ENCODE measurements at places on chromosomes 13 and 19.

GRCh38 chr13:95221971-95222732, 79.1 kb downstream of the ABCC4 start:
- no peak for DNase-seq

DNA sequence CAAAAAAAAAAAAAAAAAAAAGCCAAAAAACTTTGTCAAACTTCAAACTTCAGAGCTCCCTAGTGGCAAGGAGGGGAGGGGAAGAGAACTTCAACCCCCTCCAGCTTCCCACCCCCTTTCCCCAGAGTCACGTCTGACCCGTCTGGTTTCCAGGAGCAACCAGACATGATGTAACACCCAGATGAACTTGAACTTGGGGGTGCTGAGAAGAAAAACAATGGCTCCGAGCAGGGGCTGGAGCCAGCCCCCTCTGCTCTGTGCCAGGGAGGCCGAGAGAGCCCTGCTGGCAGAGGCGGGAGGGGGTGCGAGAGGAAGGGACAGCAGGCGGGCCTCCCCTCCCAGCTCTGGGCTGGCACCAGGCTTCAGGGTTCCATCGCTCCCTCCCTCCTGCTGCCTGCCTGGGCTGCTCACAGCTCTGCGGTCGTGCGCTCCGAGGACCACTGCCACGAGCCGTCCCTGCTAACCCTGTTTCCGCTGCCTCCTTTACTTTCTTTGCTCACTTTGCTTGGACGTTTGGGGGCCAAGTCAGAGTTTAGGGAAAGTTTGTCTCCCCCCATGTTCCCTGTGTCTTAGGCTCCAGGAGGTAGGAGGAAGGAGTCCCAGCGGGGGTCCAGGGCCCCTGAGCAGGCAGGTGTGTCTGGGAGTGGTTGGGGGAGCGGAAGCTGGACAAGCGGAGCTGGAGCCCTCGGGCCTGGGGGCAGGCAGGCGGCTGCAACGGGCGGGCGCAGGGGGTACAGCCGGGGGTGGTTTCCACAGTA, 11.1 kb downstream of the LYL1 start:
- DNase-seq = peak; percentile 73

DNA sequence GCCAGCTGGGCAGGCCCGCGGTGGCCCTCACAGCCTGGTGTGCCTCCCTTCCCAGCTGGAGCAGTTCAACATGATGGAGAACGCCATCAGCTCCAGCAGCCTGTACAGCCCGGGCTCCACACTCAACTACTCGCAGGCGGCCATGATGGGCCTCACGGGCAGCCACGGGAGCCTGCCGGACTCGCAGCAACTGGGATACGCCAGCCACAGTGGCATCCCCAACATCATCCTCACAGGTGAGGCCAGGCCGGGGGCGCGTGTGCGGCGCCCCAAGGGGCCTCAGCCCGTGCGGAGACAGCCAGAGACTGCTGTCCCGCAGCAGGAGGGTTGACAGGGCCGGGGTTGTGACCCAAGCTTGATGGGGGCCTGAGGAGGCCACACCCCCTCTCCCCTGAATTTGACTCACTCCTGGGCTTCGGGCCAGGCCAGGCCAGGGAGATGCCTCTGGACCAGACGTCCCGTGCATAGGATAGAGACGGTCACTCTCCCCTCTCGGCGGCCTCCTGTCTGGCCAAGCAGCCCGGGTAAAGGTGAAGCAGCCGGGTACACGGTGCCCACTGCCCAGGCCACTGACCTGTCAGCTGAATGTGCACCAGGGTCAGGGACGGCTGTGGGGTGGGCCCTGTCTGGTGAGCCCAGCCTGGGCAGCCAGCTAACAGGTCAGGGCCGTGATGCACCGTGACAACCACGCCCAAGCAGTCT, 15.4 kb downstream of the COMP start:
- DNase-seq = no peak

DNA sequence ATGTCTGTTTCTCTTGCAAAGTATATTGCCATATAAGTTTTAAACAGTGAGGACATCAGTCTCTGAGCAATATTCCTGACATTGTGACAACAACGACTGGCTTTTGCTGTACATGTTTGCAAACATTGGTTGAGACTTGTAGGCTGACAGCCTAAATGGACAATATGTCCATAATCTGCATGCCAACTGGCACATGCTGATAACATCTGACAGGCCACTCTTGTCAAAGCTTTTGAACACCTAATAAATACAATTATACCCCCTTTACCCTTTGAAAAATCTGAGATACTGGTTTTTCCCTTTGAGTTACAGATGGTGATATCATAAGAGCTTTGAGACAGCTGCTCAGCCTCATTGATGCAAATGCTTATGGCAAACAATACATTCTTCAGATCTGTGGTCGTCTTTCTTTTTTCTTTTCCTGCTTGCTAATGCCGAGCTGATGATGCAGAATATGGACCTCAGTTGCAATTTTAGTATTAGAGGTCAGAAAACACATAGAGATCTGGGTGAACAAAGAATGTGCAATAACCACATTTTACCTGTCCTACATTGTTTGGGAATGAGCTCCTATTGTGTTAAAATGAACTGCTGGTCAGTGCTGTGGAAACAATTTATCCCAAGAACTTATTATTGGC, 114.9 kb downstream of the RFC3 start:
- no peak for DNase-seq

DNA sequence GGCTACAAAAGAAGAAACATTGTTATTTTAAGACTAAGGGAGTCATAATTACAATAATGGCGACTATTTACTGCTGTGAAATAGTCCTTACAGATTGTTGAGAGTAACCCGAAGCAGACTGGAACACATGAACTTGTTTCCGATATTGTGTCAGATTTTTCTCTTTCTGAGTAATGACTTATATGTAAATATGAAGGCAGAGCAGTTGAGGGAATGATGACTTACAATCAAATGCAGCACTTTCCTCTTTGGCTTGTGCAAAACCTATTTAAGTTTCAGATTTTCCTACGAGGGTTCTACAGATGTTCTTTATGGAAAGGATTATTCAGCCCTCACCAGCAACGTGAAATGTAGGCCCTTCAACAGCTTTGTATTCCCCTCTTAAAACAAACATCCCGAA, 198.6 kb downstream of the RGCC start:
- no peak for DNase-seq

- no peak for DNase-seq
Measured at GRCh38 chr13:113364901-113365582, 1.1 kb upstream of the GRTP1 start.

GRCh38 chr19:7751157-7751783, 3.9 kb upstream of the CD209 start:
- no peak for DNase-seq

DNA sequence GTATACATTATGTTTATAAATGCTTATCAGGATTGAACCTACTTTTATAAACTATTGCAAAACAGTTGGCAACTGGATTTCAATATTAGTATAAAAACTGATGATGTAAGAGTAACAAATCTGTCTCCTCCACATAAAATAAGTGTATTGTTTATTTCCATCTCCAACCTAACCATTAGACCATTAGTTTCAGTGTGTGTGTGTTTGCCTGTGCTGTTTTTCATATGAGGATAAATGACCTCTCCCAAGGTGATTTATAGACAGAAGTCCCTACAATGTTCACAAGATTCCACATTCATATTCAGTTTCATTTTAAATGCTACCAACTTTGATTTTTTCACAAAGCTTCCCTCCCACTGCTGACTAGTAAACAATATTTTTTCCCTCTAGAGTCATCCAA, 871.6 kb downstream of the PCDH9 start:
- no peak for DNase-seq

- no peak for DNase-seq
Measured at GRCh38 chr19:19540064-19540714, 2.1 kb downstream of the CILP2 start.

DNA sequence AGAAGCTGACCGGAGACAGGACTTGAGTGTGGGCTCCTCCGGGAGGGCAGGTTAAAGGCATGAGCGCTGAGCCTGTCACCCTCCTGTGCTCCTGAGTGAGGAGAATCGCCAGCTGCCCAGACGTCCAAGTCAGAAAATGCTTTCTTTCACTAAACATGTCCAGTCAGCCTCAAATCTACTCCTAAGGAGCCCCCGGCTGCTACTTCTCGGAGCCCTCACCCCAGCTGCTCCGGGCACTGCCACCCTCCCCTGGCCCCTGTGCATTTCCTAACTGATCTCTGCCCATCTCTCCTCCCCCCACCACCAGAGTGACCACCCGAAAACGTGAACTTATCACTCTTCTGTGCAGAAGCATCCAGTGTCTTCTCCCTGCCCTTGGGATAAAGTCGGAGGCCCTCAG, 277.5 kb upstream of the SOX1 start:
- no peak for DNase-seq

- no peak for DNase-seq
Measured at GRCh38 chr19:2333027-2333806, 4.7 kb downstream of the SPPL2B start.

GRCh38 chr13:21080593-21080891, 19.2 kb upstream of the LATS2 start:
- no peak for DNase-seq

GRCh38 chr19:31553112-31553845, 204.0 kb upstream of the TSHZ3 start:
- DNase-seq = no peak

- no peak for DNase-seq
Measured at GRCh38 chr13:23020246-23020843, 160.4 kb upstream of the SGCG start.

DNA sequence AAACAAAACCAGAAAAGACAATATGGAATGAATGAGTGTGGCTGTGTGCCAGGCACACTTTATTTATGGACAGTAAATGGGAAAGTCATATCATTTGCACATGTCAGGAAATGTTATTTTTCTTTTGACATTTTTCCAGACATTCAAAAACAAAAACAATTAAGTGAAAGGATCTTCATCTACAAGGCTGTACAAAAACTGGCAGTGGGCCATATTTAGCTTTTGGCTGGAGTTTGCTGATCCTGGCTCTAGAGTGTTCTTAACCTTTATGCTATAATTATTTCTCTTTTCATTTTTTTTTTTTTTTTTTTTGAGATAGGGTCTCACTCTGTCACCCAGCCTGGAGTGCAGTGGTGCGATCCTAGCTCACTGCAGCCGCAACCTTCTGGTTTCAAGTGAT, 6.5 kb upstream of the TNFSF9 start:
- no peak for DNase-seq

DNA sequence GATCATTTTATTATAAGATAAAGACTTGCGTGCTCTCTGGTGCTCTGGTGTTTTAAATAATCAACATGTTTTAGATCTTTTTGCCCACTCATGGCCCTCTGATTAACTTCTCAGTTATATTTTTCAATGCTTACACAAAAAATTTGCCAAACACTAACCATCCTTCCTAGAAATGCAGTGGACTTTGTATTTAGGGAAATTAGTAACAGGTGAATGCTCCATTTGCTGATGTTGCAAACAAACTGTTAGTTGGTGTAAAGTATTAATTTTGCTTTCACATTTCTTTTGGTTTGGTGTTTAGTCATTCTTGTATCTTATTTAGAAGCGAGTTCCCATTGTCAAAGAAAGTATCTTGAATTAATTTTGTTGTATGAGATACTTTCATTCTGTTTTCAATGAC, 2.7 kb downstream of the KL start:
- no peak for DNase-seq

GRCh38 chr13:111371720-111372119, 51.3 kb downstream of the TEX29 start:
- no peak for DNase-seq

Measured in posterior cingulate gyrus (tissue), 11 donors.